Central memory CD4-positive, alpha-beta T cell (primary cell): ENCODE measurements at places on chromosomes 7 and 10.

DNA sequence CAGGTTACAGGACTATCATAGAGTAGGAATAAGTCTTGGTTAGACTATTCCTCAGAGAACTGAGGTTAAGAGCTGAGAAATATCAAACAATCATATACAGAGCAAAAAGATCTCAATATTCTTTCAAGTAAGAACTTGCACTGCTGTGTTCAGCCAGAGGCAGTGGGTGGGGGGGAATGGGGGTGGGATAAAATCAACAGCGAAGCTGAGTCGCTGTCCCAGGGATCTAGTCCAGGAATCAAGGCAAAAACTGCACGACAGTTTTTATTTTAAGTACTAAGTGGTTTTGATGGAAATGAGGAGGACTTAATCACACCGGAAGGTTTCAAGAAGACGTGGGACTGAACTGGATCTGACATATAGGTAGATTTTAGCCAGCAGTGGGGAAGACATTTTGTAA, 159.1 kb downstream of the SRPK2 start:
- DNase-seq = no peak

- DNase-seq = no peak
These were observed 46.7 kb downstream of the PROSER2 start for GRCh38 chr10:11869743-11870460.

- DNase-seq = no peak
These were observed 211.5 kb downstream of the GPAM start for GRCh38 chr10:111972109-111972508.

- no peak for DNase-seq
These were observed 3.3 kb downstream of the IMMP2L start for GRCh38 chr7:111558991-111559390.

- DNase-seq = peak; percentile 80
These were observed 240.3 kb upstream of the KAT6B start for GRCh38 chr10:74586088-74586585.

DNA sequence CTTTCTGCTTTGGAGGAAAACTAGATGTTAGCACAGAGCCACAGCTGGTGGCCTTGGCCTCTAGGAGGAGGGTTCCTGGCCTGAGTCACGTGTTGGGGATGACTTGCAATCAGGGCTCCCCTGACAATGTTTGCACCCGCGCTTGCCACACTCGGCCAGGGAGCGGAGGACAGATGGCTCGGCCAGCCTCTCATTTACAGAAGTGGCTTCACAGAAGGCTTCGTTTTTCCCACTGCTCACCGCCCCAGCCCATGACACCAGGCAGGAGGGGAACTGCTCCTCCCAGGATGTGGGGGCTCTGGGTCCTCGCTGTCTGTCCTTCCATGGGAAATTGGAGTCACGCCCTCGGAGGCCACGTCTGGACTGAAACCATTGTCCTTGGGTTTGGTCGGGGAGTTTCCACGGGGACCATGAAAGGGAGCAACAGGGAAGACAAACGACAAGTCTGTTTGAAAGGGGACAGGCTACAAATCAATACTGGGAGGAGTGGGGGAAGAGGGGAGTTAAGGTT, 49.6 kb upstream of the UBE3C start:
- DNase-seq = no peak

DNA sequence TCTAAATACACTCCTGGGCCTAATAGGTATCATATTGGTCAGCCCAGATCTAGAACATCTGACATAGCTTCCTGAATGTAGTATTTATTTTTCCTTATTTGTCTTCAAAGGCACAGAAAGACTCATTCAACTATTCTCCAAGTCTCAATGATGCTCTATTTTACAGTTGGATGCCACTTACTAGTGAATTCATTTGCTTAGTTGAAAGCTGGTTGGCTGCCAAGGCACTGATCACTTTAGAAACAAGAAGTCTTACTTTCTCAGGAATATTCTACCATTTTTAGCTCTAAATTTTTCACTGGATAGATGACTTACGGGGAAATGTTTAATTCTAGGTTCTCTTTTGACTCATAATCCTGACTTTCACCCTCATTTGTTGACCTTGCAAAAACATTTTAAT, 863.4 kb downstream of the SORCS1 start:
- DNase-seq = no peak

DNA sequence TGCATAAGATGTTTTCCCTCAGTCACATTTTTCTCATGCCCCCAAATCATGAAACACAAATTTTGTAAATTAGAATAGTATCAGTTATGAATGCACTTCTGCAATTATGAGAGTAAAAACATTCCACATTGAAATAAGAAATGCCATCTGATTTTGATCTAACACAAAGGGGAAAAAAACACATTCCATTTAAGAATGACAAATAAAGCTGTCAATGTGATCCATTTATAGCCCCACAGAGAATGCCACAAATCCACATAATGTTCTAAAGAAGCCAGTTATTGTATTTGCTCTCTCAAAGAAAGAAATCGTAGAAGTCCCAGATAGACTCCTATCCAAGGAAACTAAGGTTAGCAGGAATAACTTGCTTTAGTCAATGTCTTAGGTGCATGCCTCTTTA, 48.7 kb upstream of the RHOBTB1 start:
- no peak for DNase-seq

- peak; percentile 49 for DNase-seq
These were observed 46.0 kb upstream of the CDK1 start for GRCh38 chr10:60732198-60732806.

DNA sequence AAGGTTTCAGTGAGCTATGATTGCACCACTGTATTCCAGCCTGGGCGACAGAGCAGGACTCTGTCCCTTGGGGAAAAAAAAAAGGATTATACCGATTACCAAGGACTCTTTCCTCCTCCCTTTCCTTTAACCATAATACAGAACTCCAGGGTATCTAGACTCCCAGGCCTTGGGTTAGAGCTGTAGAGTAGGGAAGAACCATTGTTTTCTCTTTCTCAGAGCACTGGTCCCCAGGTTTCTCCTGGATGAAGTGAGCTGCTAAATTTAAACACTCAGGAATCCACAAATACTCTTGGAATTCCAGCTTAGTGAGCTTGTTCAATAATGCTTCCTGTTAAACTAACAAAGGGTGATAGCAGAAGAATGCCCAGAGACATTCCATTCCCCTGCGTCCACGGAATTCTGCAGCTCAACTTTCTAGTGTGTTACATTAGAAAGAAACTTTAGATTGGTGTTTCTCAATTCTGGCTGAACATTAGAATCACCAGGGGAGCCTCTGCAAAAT, 14.6 kb upstream of the RPEL1 start:
- DNase-seq = no peak

DNA sequence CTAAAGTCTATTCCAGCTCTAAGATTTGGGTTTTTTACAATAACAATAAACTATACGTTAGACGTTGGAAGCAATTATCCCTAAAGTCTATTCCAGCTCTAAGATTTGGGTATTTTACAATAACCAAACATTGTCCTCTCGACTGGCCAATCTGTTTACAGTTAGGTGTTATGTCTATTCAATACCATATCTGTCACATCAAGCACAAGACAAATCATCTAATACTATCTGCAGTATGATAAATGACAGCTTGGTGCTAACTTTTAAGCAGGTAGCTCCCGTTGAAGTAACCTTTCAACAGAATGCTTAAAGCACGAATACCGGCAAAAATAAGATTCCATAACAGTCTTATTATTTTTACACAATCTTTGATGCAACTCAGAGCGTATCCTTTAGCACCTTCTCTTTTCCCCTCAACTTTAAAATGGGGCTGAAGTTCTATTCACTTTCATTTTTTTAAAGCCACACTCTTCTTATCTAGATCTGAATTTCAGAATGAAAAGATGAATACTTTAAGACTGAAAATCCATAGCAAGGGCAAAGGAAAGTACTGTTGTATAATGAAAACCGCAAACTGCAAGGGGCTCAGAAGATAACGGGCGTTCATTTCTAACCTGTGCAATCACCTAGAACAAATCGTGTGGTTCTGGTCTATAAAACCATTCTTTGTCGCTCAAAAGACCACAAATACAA, 925 bp downstream of the H2AZ2 start:
- DNase-seq = no peak

- no peak for DNase-seq
These were observed 201.9 kb upstream of the SHH start for GRCh38 chr7:156014201-156014600.

DNA sequence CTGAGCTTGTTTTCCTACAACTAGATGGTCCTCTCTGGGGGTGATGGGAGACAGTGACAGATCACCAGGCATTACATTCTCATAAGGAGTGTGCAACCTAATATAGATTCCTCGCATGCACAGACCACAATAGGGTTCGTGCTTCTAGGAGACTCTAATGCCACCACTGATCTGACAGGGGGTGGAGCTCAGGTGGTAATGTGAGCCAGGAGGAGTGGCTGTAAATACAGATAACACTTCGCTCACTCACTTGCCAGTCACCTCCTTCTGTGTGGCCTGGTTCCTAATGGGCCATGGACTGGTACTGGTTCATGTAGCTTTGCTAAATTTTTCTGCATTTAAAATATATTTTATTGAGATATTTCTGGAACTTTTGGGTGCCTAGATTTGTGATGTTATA, 202.3 kb upstream of the ZNF32 start:
- DNase-seq = no peak
